ENCODE measurements at places on chromosomes 13 and 19. TPM values are rescaled to one million over a fixed set of nuclear protein-coding genes. Genes with fewer than 3 reads are reported as not detected.

The ZNF576 gene
- total RNA-seq: 12.6 TPM

The RUVBL2 gene
- total RNA-seq: 294 TPM

The RAP2A gene
- total RNA-seq: 23.1 TPM

The CEACAM21 gene
- 2.8 TPM for total RNA-seq

- no peak for DNase-seq
Measured at GRCh38 chr13:83827338-83827737, 54.9 kb downstream of the SLITRK1 start.

The ZNF724 gene
- total RNA-seq: 5.4 TPM

- no peak for DNase-seq
Measured at GRCh38 chr19:6241056-6241455, 38.7 kb downstream of the MLLT1 start.
